ENCODE measurements at places on chromosomes 4 and X. TPM values are rescaled to one million over a fixed set of nuclear protein-coding genes. Genes with fewer than 3 reads are reported as not detected.

DNA sequence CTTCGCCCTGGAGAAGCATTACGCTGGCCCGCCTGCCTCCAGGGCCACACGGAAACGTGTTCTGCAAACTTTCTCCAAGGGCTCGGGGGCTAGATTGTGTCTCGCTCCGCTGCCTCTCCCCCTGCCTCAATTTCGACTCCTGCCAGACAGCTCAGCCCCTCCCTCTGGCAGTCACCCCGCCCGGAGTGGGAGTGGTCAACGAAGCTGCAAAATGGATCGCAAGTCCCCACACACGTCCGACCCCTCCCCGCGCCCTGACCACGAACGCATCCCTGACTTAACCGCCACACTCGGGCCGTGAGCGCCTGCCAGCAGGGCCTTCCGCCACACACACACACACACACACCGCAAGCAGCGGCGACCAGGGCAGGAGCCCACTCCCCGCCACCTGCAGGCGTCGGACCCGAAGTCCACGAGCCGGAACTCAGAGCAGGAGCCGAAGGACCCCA lies 47.0 kb upstream of the NKAP start:
- no peak for DNase-seq

GPR173 gene
- total RNA-seq = 3.9 TPM

DNA sequence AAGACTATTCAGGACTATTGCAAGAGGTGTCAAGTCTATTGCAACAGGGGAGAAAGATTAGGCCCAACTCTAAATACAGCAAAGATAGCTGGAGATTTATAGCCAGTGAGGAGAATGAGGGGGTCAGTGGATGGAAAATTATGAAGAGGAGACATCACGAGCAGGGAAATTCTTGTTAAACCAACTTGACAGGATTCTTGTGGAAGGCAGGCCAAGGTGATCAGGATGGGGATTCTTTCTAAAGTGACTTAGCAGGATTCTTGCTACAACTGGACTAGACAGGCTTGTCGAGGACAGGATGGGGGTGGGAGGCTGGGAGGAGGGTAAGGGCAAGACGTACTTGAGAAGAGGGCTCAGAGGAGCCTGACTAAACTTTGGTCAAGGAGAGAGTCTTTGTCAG lies 89.0 kb downstream of the PHEX start:
- no peak for DNase-seq

DNA sequence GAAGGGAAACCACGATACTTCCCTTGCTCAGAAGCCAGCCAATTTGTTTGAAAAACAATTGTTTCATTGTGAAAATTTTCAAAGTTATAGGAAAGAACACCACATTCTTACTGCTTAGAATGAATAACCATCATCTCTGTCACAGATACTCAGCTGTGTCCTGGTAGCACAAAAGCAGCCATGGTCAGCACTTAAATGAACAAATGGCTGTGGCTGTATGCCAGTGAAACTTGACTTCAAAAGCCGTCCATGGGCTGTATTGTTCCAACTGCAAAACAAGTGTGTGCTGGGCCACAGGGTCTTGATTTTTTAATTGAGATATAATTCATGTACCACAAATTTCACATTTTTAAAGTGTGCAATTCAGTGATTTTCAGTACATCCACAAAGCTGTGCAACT lies 19.6 kb downstream of the NSDHL start:
- no peak for DNase-seq

CTAG1A gene
- total RNA-seq = not detected

DNA sequence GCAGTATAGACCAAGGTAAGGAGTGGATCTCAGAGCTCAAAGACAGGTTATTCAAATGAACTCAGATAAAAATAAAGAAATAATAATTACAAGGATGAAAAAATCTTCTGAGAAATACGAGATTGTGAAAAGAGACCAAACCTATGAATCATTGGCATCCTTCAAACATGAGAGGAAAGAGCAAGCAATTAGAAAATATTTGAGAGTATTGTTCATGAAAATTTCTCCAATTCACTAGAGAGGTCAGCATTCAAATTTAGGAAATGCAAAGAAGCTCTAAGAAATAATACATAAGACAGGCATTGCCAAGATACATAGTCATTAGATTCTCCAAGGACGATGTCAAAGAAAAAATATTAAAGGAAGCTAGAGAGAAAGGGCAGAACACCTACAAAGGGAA lies 93.5 kb upstream of the GALNTL6 start:
- no peak for DNase-seq

DNA sequence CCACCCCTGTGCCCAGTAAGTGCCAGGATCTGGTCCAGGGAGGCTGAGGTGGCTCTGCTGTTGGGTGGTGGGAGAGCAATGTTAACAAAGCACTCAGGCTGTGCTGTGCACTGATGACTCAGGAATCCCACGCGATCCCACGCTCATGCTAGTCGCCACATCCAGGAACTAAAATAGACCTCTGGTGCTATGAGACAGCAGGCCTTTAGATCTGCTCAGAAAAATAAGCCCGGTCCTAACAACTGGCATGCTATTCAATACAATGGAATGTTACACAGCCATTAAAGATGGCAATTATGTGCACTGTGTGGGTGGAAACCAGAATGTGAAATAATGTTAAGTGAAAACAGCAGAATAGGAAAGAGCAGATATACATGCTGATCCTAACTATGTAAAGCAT lies 26.0 kb downstream of the ARL13A start:
- peak; percentile 52 for DNase-seq

DNA sequence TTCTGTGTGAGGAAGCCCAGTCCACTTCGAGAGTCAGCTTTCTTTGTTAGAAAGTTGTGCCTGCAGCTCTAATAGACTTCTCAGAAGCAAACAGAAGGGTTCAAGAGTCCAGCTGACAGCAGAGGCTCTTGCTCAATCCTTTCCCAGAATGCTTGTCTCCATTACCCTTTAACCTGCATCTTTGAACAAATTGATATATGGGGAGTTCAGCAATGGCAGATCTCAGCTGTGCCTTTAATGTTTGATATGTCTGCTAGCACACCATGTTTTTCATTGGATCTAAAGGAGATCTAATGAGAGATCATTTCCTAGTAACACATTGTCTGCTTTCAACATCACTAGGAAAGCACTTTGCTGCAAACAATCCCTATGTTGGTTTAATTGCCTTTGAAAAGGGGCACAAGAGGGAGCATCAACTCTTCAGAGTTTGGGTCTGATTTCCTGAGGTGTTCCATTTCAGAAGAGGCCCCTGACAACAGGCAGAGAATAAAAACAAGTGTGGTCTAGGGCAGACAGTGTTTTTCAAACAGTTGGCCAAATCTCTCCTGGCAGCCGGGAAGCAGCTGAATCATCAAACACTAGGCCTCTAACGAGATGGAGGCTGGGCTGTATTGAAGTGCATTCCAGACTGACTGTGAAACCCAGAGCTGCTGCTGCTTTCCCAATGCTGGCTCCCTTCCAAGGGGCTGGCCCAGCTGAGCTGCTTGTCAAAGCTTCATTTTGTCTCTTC lies 55.5 kb downstream of the LUZP4 start:
- DNase-seq = peak; percentile 95

RRH gene
- total RNA-seq = not detected

- DNase-seq = no peak
Observed at GRCh38 chrX:152886716-152887115, 11.2 kb upstream of the ZNF185 start.

GRCh38 chrX:2610246-2611170 lies 80.6 kb upstream of the CD99 start:
- no peak for DNase-seq

LNX1 gene
- total RNA-seq = 0.43 TPM

GRCh38 chrX:48776818-48777439 lies 9.5 kb upstream of the GATA1 start:
- DNase-seq = no peak

ARSJ gene
- total RNA-seq = 69.5 TPM

- DNase-seq = no peak
Observed at GRCh38 chrX:40953369-40953768, 131.9 kb upstream of the USP9X start.

TCEAL9 gene
- total RNA-seq = 100 TPM

- DNase-seq = no peak
Observed at GRCh38 chr4:78799551-78800495, 23.7 kb downstream of the BMP2K start.

GDI1 gene
- 106 TPM for total RNA-seq

DNA sequence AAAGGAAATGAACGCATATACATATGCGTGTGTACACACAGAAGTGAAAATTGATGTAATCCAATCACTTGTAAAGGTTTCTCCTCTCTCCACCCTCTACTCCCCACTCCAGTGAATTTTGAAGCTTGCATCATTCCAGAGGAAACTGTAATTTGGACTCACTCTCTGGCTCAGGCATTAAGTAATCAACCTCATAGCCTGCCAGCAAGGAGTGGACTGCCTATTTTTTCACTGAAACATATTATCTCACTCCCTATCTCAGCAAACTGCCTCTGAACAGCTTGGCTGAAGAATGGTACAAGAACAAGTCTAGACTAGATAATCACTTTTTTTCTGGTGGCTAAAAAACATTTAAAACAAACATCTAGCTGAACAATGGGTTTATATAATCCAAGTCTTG lies 124.2 kb downstream of the C4orf51 start:
- DNase-seq = peak; percentile 87

GRCh38 chrX:118345045-118345463 lies 852 bp upstream of the WDR44 start:
- DNase-seq = peak; percentile 69

GRCh38 chr4:139142087-139142486 lies 34.9 kb downstream of the ELF2 start:
- no peak for DNase-seq

- no peak for DNase-seq
Observed at GRCh38 chr4:156084373-156084772, 130.7 kb upstream of the CTSO start.

- DNase-seq = no peak
Observed at GRCh38 chrX:133384454-133384853, 30.8 kb downstream of the GPC4 start.

DNA sequence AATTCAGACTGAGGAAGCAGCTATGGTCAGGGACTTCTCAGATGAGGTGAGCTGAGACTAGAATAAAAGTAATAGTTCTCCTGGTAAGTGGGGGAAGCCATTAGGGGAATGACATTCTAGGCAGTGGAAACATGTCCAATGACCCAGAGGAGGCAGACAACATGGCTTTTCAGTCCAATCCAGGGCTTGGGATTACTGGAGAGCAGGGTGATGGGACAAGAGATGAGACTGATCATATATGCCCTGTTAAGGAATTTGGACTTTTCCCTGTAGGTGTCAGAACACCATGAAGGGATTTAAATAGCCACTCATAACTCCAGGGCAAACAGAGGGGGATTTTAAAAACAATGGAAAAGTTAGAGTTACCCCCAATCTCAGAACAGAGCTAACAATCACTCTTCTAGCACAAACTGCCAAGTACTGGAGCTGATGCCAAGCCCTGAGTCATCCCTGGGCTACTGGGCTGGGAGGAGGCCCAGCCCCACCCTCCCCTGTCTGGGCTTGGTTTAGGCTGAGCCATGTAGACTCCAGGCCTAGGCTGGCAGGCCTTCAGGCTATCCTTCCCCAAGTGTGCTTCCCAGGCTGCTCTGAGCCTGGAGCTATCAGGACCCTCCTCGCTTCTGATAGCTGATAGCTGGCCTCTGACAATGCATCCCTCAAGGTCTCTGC lies 22.7 kb upstream of the MSN start:
- peak; percentile 63 for DNase-seq

STBD1 gene
- 5.8 TPM for total RNA-seq

PALLD gene
- total RNA-seq = 188 TPM

GRCh38 chrX:9518051-9518450 lies 53.2 kb downstream of the TBL1X start:
- DNase-seq = no peak

TGIF2LX gene
- not detected for total RNA-seq

DNA sequence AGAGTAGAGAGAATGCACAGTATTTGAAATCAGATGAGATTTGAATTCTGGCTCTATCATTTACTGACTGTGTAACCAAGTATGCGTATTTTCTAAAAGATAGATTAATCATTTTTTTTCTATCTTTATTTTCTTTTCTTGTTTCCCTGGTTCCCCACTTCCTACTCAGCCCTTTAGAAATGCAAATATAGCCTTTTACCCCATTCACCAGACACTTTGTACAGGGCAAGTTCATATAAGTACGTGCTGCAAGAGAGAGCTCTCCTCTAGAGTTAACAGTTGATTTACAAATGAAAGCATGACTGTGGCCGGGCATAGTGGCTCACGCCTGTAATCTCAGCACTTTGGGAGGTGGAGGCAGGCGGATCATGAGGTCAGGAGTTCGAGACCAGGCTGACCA lies 17.8 kb upstream of the TDO2 start:
- DNase-seq = no peak

TCEAL3 gene
- 10.6 TPM for total RNA-seq

DNA sequence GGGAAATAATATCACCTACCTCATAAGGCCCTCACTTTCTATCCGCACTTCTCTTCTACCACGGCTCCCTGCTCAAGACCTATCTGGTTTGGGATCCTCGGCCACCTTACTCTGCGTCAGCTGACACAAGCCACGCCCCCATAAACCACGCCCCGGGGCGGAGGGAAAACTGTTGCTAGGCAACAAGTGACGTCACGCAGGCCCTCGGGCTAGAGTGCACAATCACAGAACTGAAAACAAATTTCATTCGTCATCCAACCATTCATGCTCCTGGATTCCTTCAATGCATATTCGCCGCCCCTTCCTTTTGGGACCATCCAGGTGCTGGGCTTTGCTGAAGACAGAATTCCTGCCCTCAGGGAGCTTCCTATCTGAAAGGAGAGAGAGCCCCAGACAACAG lies 66.3 kb downstream of the SMC1A start:
- no peak for DNase-seq

GRCh38 chr4:128601991-128602695 lies 207.4 kb upstream of the JADE1 start:
- peak; percentile 52 for DNase-seq

DNA sequence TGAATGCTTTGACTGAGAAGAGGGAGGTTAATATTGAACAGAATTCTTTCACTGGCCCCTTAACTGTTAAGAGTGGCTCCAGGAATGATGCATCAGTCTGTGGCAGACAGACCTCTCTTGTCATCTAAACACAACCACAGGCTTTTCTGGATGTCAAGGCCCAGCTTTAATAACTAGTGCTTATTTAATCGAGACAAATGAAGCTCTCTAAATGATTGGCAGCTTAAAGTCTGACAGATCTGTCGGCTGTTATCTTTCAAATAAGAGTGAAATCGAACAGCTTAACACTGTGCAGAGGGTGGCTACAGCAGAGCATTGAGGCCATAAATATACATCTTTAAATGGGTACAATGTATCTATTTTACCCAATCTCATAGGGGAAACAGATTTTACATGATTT lies 500.8 kb upstream of the PABPC4L start:
- no peak for DNase-seq

- peak; percentile 25 for DNase-seq
Observed at GRCh38 chr4:41882625-41883347, 52.4 kb upstream of the TMEM33 start.

DGAT2L6 gene
- not detected for total RNA-seq

GRCh38 chr4:3358656-3359055 lies 65.8 kb downstream of the RGS12 start:
- DNase-seq = no peak

GAGE12H gene
- not detected for total RNA-seq

- DNase-seq = peak; percentile 30
Observed at GRCh38 chr4:118113220-118113619, 78.9 kb downstream of the NDST3 start.

Measured in fibroblast of villous mesenchyme (primary cell).